ENCODE measurements at places on chromosomes 13 and 19.

DNA sequence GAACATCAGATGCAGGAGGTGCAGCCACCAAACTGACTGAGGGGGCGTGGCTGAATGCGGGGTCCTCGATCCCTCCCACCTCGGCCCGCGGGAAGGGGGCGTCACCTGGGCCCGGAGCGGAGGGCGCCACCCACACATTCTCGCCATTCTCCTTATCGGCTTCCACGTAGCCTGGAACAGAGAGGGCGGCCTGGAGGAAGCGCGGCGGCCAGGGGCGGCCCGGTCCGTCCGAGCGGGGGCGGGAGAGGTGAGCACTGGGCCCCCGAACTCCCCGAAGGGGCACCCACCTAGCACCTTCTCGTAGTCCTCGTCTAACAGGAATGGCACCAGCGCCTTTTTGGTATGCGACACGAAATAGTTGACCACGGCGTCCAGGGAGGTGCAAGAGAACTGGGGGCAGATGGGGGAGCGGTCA lies 11.8 kb downstream of the STAP2 start:
- no peak for DNase-seq

- no peak for DNase-seq
Observed at GRCh38 chr13:99505814-99506269, 4.6 kb downstream of the TM9SF2 start.

- DNase-seq = no peak
Observed at GRCh38 chr13:95335667-95336066, 34.4 kb upstream of the ABCC4 start.

- no peak for DNase-seq
Observed at GRCh38 chr19:6062274-6062673, 48.0 kb downstream of the RFX2 start.

DNA sequence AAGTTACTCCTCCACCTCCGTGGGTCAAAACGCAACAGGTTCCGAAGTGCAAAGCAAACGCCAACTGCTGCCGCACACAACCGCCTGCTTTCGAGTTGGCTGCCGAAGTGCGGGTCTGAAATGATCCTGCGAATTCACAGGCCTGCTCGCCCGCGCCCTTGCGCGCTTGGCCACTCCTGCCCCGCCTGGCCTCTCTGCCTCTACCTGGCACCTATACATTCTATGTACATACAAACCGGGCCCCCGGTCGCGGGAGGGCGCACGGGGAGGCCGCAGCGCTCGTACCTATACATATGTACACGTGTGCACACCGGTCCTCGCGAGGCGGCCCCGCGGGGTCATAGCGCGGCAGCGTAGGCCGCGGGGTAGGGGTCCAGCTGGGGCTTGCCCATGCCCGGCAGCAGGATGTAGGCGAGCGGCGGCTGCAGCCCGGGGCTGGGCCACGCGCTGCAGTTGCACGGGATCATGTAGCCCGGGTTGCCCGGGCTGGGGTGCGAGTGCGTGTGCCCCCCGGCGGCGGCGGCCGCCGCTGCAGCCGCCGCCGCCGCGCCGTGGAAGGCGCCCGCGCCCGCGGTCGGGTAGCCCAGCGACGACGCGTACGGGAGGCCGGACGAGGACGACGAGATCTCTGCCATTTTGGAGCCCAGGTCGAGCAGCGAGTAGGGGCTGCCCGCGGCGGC lies 1.3 kb downstream of the SOX21 start:
- DNase-seq = no peak

DNA sequence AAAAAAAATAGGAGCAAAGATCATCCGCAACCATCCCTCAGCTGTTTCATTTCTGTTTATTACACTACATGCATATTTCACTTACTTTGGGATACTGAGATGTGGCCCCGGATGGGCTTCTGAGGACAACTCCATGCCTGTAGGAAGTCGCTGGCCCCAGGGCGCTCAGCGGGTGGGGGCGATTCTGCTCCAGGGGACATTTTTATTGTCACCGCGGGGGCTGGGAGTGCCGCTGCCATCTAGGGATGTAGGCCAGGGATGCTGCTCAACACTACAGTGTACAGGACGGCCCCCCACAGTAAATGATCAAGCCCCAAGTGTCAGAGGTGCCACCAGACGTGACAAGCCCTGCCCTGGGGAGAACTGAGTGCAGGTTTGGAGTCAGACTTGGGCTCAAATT lies 6.4 kb upstream of the BST2 start:
- no peak for DNase-seq

DNA sequence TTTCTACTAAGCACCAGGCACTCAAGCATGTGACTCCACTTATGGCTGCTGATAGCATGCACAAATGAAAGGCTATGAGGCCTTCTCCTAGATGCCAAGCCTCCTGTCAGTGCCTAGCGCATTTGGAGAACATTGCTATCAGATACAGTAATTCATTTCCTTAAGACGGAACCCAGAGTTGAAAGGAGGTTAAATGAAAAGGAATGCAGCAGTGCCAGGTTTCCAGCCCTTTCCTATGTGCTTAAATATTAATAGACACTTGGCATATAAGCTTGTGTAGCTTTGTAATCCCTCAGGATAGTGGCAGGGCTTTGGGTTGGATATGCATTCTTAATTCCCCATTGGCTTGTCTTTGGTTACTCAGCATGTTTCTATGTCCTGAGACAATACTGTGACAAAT lies 140.1 kb upstream of the FRY start:
- no peak for DNase-seq

DNA sequence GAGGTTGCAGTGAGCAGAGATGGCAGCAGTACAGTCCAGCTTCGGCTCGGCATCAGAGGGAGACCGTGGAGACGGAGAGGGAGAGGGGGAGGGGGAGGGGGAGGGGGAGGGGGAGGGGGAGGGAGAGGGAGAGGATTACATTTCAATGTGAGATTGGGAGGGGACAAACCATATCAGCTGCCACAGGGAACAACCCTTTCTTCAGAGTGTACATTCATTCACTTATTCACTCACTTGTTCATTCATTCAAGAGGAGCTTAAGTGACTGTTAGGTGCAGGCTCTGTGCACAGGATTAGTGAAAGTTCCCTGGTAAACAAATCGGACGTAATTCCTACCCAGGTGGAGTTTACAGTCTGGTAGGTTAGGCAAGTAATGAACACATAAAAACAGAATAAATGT lies 65.6 kb upstream of the MEDAG start:
- DNase-seq = no peak

DNA sequence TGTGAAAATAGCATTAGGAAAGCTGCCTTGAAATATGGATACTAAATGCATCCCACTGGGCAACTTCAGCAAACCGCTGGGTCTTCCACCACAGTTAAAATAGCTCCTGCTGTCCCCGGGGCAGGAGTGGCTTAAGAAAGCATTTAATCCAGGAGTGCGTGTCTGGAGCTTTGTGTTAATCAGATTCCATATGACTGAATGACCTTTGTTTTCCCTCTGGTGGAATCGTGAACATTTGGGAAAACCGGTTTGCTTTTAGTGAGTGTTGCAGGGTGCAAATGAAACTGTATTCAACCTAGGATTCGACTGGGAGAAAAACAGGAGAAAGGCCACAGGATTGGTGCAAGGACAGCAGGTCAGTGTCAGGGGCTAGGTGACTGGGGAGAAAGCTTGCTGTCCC lies 237.6 kb upstream of the MAB21L1 start:
- no peak for DNase-seq

- DNase-seq = no peak
Observed at GRCh38 chr19:18637673-18638630, 1.1 kb downstream of the KLHL26 start.

GRCh38 chr19:50280074-50280473 lies 49.1 kb downstream of the KCNC3 start:
- no peak for DNase-seq

- DNase-seq = no peak
Observed at GRCh38 chr19:55679343-55680257, 4.6 kb downstream of the EPN1 start.

GRCh38 chr13:20241593-20241992 lies 9.5 kb upstream of the GJB6 start:
- DNase-seq = no peak

DNA sequence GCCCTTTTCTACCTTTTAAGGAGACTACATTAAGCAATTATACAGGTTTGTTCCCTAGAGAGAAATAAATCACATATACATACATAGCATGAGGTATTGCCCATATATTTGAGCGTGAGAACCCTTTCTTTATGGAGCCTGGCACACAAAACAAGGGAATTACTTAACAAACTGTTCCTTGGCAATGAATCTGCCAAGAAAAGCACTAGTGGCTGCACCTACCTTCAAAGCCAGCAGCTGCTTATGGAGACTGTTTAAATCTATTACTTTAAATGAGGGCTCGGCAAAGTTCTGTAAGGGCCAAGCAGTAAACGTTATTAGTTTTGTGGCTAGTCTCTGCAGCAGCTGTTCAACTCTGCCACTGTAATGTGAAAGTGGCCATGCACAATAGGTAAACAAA lies 7.0 kb downstream of the RFX1 start:
- DNase-seq = no peak

DNA sequence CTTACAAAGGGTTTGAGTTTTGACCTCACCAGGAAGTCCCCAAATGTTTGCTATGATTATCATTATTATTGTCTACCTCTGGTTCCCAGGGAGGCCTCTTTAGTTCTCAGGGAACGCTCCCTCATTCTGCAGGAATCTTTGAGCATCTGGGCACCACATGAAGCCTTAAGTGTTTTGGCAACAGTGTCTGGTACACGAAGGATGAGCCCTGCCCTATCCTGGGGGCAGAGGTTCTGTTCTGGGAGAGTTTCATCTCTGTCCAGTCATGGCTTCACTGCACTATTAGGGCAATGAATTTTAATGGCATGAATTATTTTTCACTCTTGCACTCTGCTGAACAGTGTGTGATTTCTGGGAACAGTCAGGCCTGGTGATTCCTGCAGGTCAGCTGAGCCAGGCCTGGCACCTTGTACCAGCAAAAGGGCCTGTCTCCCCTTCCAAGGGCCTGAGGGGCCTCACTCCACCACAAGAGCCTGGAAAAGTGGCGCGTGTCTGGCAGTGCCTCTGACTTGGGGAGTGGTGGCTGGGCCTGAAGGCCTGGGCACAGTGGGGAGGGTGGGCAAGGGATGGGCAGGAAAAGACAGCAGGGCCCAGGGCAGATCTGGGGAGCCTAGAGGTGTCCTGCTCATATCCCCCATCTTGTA lies 4.6 kb downstream of the FAM187B start:
- DNase-seq = no peak

DNA sequence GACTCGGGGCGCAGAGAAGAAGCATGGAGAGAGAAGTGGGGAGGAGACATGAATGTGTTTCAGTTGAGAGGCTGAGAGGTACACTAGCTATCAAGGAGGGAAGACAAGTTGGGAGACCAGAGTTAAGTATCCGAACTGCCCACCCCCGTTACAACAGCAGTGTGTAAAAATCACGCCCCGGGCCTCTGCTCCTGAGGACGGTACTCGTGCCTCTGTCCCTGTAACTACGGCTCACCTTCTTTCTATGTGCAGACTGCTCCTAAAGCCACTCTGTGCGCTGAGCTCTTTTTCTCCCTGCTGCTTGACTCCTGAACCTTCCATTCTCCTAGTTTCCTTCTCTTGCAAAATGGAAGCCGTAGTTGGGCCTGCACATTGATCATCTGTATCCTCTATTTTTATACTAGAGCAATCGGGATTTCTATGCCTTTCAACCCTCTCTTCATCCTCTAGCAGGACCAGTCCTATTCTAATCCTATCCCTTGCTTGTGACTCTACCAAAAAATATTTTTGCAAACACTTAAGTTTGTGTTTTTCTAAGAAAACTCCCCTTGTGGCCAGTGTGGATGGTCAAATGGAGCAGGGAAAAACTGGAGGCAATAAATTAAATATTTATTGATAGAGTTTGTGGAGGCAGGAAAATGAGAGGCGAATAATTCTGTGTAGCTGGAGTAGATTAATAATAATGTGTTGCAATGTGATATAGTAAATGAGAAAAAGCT lies 569 bp downstream of the POLR1D start:
- DNase-seq = no peak

DNA sequence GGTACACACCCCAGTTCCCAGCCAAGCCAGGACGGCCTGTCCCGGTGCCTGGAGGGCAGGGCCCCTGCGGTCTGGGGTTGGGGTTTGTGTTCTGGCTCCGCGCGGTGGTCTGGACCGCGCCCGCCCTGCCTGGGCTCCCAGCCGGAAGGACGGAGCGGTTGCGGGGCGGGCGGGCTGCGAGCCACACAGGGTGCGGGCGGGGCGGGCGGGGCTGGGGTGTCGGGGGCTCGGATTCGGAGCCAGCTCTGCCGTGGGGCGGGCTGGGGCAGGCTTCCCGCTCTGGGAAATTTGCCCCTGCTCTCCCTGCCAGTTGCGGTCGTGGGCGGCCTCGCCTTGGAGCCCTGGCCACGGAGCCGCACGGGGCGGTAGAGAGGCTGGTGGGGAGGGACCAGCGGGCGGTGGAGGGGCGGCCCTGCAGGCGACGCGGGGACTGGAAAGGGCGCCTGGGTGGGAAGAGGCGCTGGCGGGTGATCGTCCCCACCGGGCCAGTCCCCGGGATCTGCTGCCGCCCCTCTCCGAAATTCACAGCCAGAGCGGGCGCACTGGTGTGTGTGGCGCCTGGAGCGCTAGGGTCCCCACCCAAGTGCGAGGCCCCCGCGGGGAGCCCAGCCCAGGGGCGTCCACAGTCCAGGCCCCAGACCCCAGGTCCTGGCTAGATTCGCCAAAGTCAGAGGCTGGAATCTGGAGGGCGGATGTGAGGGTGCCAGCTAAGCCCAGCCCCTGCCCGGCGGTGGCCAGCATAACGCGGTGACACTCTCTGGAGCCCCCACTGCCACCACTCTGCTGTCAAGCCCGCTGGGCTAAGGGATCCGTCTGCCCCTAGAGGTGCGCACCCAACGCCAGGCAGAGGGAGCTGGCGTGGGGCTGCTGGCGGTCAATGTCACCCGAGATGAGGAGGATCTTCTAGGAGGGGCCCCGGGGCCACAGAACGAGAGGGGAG lies 11.0 kb upstream of the ZNF492 start:
- DNase-seq = no peak

GRCh38 chr19:50772476-50772875 lies 2.2 kb downstream of the GPR32 start:
- DNase-seq = no peak

GRCh38 chr19:32652894-32653598 lies 21.9 kb downstream of the ANKRD27 start:
- no peak for DNase-seq

- DNase-seq = no peak
Observed at GRCh38 chr13:46672338-46673090, 119.5 kb downstream of the LRCH1 start.

- DNase-seq = no peak
Observed at GRCh38 chr19:15869873-15870272, 28.0 kb downstream of the CYP4F2 start.

GRCh38 chr13:91813253-91813652 lies 414.8 kb downstream of the GPC5 start:
- no peak for DNase-seq

GRCh38 chr19:2180114-2180513 lies 16.4 kb downstream of the DOT1L start:
- no peak for DNase-seq

DNA sequence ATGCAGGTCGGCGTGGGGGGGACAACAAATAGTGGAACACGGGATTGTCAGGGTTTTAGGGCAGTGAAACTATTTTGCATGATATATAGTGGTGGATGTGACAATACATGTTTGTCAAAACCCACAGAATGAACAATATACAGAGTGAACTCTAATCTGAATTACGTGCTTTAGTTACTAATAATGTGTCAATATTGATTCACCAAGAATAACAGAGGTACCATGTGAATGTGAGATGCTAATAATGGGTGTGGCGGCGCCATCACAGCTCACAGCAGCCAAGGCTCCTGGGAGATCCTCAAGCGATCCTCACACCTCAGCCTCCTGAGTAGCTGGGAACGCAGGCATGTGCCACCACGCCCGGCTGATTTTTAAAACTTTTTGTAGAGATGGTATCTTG lies 12.9 kb downstream of the ELAVL1 start:
- DNase-seq = no peak

GRCh38 chr13:113273321-113273720 lies 23.7 kb upstream of the LAMP1 start:
- DNase-seq = no peak
